Activated CD8-positive, alpha-beta memory T cell treated with anti-CD3 and anti-CD28 coated beads for 4 hours (primary cell): ENCODE measurements at places on chromosomes 1 and 21.

DNA sequence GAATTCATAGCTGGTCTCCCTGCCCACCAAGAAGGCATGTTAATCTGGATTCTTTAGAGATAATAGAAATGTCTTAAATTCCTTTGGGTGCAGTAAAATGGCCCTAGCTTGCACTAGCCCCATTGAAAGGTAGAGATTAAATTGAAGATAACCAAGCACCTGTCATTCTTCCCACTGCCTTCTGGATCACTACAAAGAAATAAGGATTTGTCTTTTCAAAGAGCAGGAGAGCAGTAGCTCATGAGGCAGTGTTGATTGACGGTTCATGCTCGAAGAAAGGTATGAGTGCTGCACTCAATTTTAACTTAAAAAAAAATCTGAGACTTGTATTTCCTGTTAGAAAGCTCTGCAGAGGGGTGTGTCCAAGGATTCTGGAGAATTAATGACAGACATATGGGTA, 74.9 kb upstream of the F3 start:
- DNase-seq, result no peak

- DNase-seq, result no peak
Observed at GRCh38 chr21:33196941-33197374, 32.8 kb upstream of the IFNAR2 start.

GRCh38 chr1:111198836-111199235, 1.6 kb downstream of the DENND2D start:
- no peak for DNase-seq

GRCh38 chr1:190243056-190243455, 234.6 kb downstream of the BRINP3 start:
- DNase-seq, result no peak

DNA sequence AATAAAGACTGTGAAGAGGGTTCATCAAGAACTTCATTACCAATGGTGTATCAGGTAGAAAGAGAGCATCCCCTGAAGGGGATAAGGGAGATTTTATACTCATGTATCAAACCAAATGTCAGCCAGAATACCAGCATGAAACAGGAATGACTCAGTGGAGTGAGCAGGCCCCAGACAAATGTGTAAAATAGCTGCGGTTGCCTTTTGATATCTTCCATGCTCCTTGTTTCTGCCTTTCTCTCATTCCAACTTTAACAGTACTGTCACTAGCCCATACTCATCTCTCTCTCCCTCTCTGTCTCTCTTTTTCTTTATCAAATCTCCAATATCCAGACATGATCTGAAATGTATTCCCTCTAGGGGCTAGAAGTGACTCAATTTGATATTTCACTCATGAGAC, 47.8 kb downstream of the GPR88 start:
- no peak for DNase-seq

DNA sequence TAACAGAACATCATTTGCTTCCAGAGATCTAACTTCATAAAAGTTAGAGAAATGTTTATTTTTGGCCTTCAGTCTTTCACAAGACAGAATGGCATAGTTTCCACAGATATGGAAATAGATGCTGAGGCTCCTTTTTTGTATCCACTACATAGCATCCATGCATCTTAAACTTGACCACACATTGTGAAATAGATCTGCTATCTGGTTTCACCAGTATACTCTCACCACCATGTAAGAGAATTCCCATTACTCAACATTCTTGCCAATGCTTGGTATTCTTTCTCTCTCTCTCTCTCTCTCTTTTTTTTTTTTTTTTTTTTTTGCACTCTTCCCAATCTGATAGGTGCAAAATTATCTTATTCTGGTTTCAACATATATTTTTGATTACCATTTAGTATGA, 52.1 kb upstream of the PRMT6 start:
- no peak for DNase-seq

GRCh38 chr1:181310560-181310959, 172.8 kb upstream of the CACNA1E start:
- DNase-seq, result no peak

GRCh38 chr21:31543191-31543590, 116.3 kb upstream of the SOD1 start:
- DNase-seq, result no peak
